ENCODE measurements at places on chromosomes 6 and 20.

- H3K27me3 ChIP-seq, result no peaks in the 10 kb centered on the region
- no peak overlapping the region for H3K4me3 ChIP-seq
- no peak for DNase-seq
- no peak overlapping the region for H3K27ac ChIP-seq
- H3K4me1 ChIP-seq, result no peaks in the 10 kb centered on the region
- no peaks in the 10 kb centered on the region for H3K36me3 ChIP-seq
Measured at GRCh38 chr6:62371453-62372210, 85.6 kb upstream of the KHDRBS2 start.

- no peak overlapping the region for H3K4me3 ChIP-seq
- H3K27me3 ChIP-seq, result no peaks in the 10 kb centered on the region
- H3K27ac ChIP-seq, result no peak overlapping the region
- H3K4me1 ChIP-seq, result no peaks in the 10 kb centered on the region
- no peak for DNase-seq
Measured at GRCh38 chr6:21908161-21908848, 314.8 kb downstream of the SOX4 start.

DNA sequence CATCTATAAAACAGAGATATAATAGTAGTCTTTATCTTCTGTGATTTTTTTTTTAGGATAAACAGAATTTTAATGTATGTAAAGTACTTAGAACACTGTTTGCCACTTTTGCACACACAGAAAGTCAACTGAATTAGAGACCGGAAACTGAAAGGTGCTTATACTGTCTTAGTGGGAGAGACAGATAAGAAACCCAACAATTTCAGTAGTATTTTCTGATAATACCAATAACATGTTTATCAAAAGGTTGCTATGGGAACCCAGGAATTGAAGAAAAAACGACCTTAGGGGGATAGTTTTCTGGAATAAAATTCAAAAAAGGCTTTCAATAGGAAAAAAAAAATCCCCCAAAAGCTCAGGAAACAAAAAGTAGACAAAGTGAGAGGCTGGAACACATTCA is 138.6 kb downstream of the BCKDHB start:
- no peaks in the 10 kb centered on the region for H3K4me1 ChIP-seq
- no peak overlapping the region for H3K4me3 ChIP-seq
- no peaks in the 10 kb centered on the region for H3K36me3 ChIP-seq
- no peaks in the 10 kb centered on the region for H3K27me3 ChIP-seq
- DNase-seq, result no peak

GRCh38 chr6:108408861-108409260 is 114.0 kb downstream of the AFG1L start:
- H3K27me3 ChIP-seq, result no peaks in the 10 kb centered on the region
- H3K4me1 ChIP-seq, result no peaks in the 10 kb centered on the region
- H3K4me3 ChIP-seq, result no peak overlapping the region

All from CD14-positive monocyte (primary cell).